Fibroblast of lung (primary cell): ENCODE measurements at places on chromosomes 13 and 19. TPM values are rescaled to one million over a fixed set of nuclear protein-coding genes. Genes with fewer than 3 reads are reported as not detected.

The APC2 gene
- total RNA-seq: 0.26 and 0.50 TPM in 2 replicates

The CCDC124 gene
- 31.1 and 37.2 TPM in 2 replicates for total RNA-seq

The SEMA6B gene
- total RNA-seq: under 0.01 TPM in 2 replicates

The ZIC5 gene
- not detected in 2 replicates for total RNA-seq

The CBLC gene
- under 0.01 and 0.33 TPM in 2 replicates for total RNA-seq

The SIAH3 gene
- not detected in 2 replicates for total RNA-seq

The KIR2DL3 gene
- total RNA-seq: not detected in 2 replicates

The ISYNA1 gene
- 25.6 and 37.8 TPM in 2 replicates for total RNA-seq

The PAK4 gene
- total RNA-seq: 2.8 and 4.6 TPM in 2 replicates

The SLC6A16 gene
- total RNA-seq: under 0.01 TPM in 2 replicates

The CYP4F12 gene
- not detected in 2 replicates for total RNA-seq

The IFNL1 gene
- total RNA-seq: not detected in 2 replicates

The RNF113B gene
- not detected in 2 replicates for total RNA-seq

The RASAL3 gene
- total RNA-seq: under 0.01 TPM in 1 of 2 replicates, not detected in the other

The PCDH17 gene
- total RNA-seq: under 0.01 and 0.17 TPM in 2 replicates

The LACC1 gene
- 8.9 and 11.3 TPM in 2 replicates for total RNA-seq

The CASP14 gene
- not detected in 2 replicates for total RNA-seq

The ZNF320 gene
- 14.6 and 19.7 TPM in 2 replicates for total RNA-seq

The MISP3 gene
- total RNA-seq: 0.77 and 0.83 TPM in 2 replicates

The LILRB4 gene
- total RNA-seq: not detected in 2 replicates

The APOC1 gene
- total RNA-seq: 2.3 and 8.0 TPM in 2 replicates

The ETV2 gene
- total RNA-seq: 0.50 and 0.51 TPM in 2 replicates

The NLRP11 gene
- total RNA-seq: under 0.01 TPM in 2 replicates

The PHLDB3 gene
- total RNA-seq: 22.3 and 35.8 TPM in 2 replicates

The TMPRSS9 gene
- under 0.01 TPM in 1 of 2 replicates, not detected in the other for total RNA-seq

The CD70 gene
- not detected in 2 replicates for total RNA-seq

The ZNF8 gene
- 4.9 and 5.6 TPM in 2 replicates for total RNA-seq

The NCCRP1 gene
- total RNA-seq: not detected in 2 replicates

The ICAM5 gene
- 1.8 and 2.5 TPM in 2 replicates for total RNA-seq

The PSG6 gene
- 0.17 TPM in 1 of 2 replicates, not detected in the other for total RNA-seq

The C19orf38 gene
- total RNA-seq: 1.0 and 1.3 TPM in 2 replicates

The ZNF846 gene
- total RNA-seq: 11.8 and 20.8 TPM in 2 replicates

The ELSPBP1 gene
- total RNA-seq: not detected in 2 replicates

The SNRNP70 gene
- total RNA-seq: 114 and 142 TPM in 2 replicates

The BRSK1 gene
- 3.9 and 5.1 TPM in 2 replicates for total RNA-seq

The F2RL3 gene
- total RNA-seq: under 0.01 TPM in 1 of 2 replicates, not detected in the other

The TMEM145 gene
- total RNA-seq: 0.83 TPM in 1 of 2 replicates, not detected in the other

The IL17D gene
- total RNA-seq: 2.3 and 3.1 TPM in 2 replicates

The MIR17HG gene
- total RNA-seq: 3.3 and 6.2 TPM in 2 replicates

The PNMA8A gene
- 3.9 and 8.9 TPM in 2 replicates for total RNA-seq
